B cell (primary cell): ENCODE measurements at places on chromosomes 4 and X. TPM values are rescaled to one million over a fixed set of nuclear protein-coding genes. Genes with fewer than 3 reads are reported as not detected.

GRCh38 chrX:38987198-38987651 is 186.0 kb downstream of the MID1IP1 start:
- no peaks in the 10 kb centered on the region for H3K4me1 ChIP-seq
- H3K27ac ChIP-seq = no peak overlapping the region
- H3K27me3 ChIP-seq = no peaks in the 10 kb centered on the region
- H3K36me3 ChIP-seq = no peaks in the 10 kb centered on the region
- H3K4me3 ChIP-seq = no peak overlapping the region
- no peak for DNase-seq

DNA sequence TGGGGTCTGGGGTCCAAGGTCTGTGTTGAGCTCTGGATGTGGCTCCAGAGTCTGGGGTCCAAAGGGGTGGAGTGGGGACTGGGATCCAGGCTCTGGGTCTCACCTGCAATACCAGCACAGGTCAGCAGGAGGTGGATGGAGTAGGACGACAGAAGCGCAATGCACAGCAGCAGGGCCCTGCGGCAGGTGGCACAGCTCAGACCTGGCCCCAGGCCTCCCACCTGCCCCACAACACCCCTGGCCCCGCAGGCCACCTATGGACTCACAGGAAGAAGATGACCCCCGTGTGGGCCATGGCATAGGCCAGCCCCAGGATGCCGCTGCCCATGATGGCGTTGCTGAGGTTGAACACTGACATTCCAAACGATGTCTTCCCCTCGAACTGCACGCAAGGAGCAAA is 3.4 kb downstream of the SLC38A5 start:
- no peak overlapping the region for H3K27ac ChIP-seq
- no peaks in the 10 kb centered on the region for H3K36me3 ChIP-seq
- no peak for DNase-seq
- no peak overlapping the region for H3K4me3 ChIP-seq
- peaks cover 11% of the 10 kb centered on the region for H3K4me1 ChIP-seq

DNA sequence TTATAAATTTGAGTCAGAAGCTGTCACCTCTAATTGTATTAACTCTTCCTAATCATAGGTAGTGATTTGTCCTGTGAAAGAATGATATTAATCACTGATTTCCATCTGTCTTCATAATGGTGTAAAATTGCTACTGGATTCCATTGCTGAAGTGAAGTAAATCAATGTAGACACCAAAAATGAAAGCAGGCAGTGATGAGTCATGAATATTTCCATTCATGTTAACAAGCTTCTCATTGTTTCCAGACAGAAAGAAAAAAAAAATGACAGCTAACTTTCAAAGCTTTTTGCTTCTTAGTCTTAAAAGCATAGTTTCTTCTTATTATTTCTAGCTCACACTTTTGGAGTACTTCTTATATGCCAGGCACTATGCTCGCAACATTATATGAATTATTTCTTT is 21.5 kb downstream of the FAM114A1 start:
- no peaks in the 10 kb centered on the region for H3K27me3 ChIP-seq
- no peaks in the 10 kb centered on the region for H3K4me1 ChIP-seq

- DNase-seq = peak; percentile 74
- peak overlapping the region; percentile 67 for H3K4me3 ChIP-seq
- peaks cover 76% of the 10 kb centered on the region for H3K4me1 ChIP-seq
- peak overlapping the region; percentile 83 for H3K27ac ChIP-seq
Observed at GRCh38 chr4:2798399-2799223, 5.7 kb downstream of the SH3BP2 start.

GRCh38 chrX:153477901-153478300 is 7.5 kb upstream of the HAUS7 start:
- H3K36me3 ChIP-seq = no peaks in the 10 kb centered on the region
- H3K4me3 ChIP-seq = no peak overlapping the region
- H3K27me3 ChIP-seq = no peaks in the 10 kb centered on the region

DNA sequence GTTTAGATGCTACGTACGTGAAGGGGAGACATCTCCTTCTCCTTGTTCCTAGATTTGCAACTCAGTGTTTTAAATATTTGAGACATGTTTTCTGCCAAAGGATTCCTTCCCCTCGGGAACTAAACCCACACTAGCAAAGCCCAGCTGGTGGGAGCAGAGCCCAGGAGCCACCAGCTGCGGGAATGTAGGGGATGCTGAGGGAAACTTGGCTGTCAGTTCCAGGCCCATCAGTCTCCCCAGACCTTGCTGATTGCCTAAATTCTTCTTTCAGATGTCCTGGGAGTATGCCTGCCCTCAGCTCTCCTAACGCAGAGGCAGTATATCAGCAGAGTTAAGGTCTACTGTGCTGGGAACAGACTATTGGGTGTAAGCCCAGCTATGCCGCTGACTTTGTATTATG is 630.0 kb upstream of the TENM3 start:
- no peak overlapping the region for H3K27ac ChIP-seq
- H3K4me3 ChIP-seq = no peak overlapping the region
- DNase-seq = no peak
- H3K27me3 ChIP-seq = no peaks in the 10 kb centered on the region
- no peaks in the 10 kb centered on the region for H3K36me3 ChIP-seq

DNA sequence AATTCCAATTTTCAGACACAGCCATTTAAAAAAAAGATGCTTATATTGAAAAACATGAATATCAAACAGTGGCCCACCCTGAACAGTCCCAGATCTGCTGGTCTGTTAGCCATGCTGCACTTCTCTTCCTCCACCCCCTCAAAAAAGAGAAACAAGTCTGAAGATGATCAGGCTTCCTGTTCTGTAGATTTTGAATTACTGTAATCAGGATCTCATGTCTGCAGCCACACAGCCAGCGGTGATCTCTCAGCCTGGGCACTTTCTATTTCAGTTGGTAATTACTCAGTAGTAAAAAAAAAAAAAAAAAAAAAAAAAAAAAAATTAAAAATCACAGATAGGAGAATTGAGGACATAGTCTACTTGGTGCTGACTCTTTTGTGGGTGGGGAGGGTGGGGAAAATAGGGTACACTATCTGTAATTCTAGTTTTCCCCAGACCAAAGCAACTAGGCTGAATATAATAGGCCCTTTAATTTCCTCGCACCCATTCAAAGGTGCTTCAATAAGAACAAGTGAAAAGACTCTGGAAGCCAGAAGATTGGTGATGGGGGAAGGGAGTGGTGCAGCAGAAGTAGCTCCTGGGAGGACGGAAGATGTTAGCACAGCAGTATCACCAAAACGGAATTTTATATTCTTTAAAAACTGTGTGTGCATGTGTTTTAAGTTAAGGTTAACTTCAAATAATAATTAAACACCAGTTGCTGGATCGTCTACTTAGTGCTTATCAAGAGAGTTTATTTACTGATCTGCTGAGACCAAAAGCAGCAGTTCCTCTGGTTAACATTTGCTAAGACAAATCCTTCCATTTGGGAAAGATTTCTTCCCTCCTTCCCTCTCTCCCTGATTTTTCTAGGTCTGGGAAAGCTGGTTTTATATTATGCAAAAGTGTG is 47.0 kb downstream of the SPRY1 start:
- no peaks in the 10 kb centered on the region for H3K36me3 ChIP-seq
- no peaks in the 10 kb centered on the region for H3K27me3 ChIP-seq
- DNase-seq = peak; percentile 74
- peak overlapping the region; percentile 96 for H3K27ac ChIP-seq

DNA sequence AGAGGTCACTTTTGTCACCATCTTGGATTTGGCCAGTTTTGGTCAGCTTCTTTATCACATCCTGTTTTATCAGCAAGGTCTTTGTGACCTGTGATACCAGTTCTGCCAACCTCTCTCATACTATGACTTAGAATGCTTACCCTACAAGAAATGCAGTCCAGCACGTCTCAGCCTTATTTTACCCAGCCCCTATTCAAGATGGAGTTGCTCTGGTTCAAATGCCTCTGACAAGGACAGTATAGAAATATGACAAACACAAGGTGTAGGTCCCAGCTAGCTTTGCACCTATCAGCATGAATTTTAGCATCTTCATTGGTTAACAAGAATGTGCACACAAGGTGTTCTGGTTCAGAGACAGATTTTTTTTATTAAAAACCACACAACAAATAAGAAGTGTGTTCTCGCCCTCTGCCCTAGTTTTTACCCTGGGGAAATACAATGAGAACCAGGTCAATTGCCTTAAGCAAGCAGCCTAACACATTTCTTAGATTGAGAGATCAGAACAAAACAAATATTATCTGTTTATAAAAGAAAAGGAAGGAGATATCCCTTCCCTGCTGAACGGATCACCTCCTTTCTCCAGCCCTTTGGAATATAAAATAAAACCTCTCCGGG is 962.3 kb upstream of the PRKX start:
- no peak overlapping the region for H3K4me3 ChIP-seq
- H3K36me3 ChIP-seq = no peaks in the 10 kb centered on the region
- no peak overlapping the region for H3K27ac ChIP-seq
- no peaks in the 10 kb centered on the region for H3K4me1 ChIP-seq
- DNase-seq = no peak

- DNase-seq = peak; percentile 13
- no peak overlapping the region for H3K27ac ChIP-seq
- H3K4me1 ChIP-seq = no peaks in the 10 kb centered on the region
- no peaks in the 10 kb centered on the region for H3K36me3 ChIP-seq
- no peak overlapping the region for H3K4me3 ChIP-seq
- peaks cover 6% of the 10 kb centered on the region for H3K27me3 ChIP-seq
Observed at GRCh38 chr4:122003335-122003734, 51.5 kb upstream of the TRPC3 start.

DNA sequence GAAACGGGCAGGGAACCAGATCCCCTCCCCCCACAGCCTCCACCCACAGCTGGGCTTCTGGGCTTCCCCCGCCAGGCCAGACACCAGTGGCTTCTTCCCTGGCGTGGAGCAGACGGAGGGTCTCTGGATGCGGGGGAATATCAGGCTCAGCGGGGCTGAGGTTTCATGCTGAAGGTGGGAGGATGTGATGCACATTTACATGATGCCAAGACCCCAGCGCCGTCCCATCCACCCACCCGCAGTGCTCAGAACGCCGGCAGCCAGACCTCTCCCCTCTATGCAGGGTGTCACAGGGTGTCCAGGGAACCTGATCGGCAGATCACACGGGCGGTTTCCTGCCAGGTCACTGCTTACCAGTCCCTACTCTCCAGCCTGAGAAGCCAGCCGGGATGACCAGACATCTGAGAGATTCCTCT is 12.8 kb upstream of the TNIP2 start:
- no peak overlapping the region for H3K27ac ChIP-seq
- no peak overlapping the region for H3K4me3 ChIP-seq
- H3K27me3 ChIP-seq = no peaks in the 10 kb centered on the region
- peaks cover 9% of the 10 kb centered on the region for H3K4me1 ChIP-seq

- H3K36me3 ChIP-seq = no peaks in the 10 kb centered on the region
- no peak overlapping the region for H3K27ac ChIP-seq
- DNase-seq = no peak
- H3K4me3 ChIP-seq = no peak overlapping the region
- H3K27me3 ChIP-seq = no peaks in the 10 kb centered on the region
- no peaks in the 10 kb centered on the region for H3K4me1 ChIP-seq
Observed at GRCh38 chr4:153825691-153826090, 36.8 kb upstream of the SFRP2 start.

DNA sequence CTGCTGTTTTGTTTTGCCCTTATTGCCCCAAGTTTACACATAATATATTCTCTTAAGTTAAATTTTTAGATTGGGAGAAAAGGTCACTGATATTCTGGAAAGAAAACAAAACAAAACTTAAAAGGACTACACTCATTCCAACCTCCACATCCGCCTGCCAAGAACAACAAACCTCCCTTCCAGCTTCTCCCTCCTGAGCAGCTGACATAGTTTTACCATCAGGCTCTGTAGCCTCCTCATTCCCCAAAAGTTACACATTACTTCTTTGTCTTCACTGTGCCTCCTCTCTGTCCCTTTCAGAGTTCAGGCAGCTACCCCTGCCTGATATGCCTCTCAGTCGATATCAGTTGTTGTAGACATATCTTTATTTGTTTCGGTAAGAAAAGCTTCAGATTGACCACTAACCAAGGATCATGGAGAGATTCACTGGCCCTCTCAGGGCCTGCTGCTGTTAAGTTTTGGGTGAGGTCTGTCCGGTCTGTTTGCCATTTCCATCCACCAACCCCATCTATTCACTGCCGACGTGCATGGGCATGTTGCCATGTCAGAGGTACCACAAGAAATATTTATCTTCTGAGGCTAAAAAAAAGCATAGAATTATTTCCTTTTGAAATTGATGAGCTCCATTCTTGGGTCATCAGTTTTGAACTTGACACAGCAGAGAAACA is 164.1 kb downstream of the GASK1B start:
- no peaks in the 10 kb centered on the region for H3K4me1 ChIP-seq
- no peak overlapping the region for H3K27ac ChIP-seq
- H3K27me3 ChIP-seq = no peaks in the 10 kb centered on the region
- H3K4me3 ChIP-seq = no peak overlapping the region
- no peak for DNase-seq
- H3K36me3 ChIP-seq = no peaks in the 10 kb centered on the region

- H3K27ac ChIP-seq = no peak overlapping the region
- H3K36me3 ChIP-seq = no peaks in the 10 kb centered on the region
- no peaks in the 10 kb centered on the region for H3K27me3 ChIP-seq
- H3K4me1 ChIP-seq = no peaks in the 10 kb centered on the region
- no peak for DNase-seq
Observed at GRCh38 chr4:69909195-69909594, 21.7 kb upstream of the CSN1S1 start.

- no peaks in the 10 kb centered on the region for H3K27me3 ChIP-seq
- no peaks in the 10 kb centered on the region for H3K36me3 ChIP-seq
- no peak overlapping the region for H3K4me3 ChIP-seq
Observed at GRCh38 chr4:24956091-24956490, 43.2 kb upstream of the CCDC149 start.

DNA sequence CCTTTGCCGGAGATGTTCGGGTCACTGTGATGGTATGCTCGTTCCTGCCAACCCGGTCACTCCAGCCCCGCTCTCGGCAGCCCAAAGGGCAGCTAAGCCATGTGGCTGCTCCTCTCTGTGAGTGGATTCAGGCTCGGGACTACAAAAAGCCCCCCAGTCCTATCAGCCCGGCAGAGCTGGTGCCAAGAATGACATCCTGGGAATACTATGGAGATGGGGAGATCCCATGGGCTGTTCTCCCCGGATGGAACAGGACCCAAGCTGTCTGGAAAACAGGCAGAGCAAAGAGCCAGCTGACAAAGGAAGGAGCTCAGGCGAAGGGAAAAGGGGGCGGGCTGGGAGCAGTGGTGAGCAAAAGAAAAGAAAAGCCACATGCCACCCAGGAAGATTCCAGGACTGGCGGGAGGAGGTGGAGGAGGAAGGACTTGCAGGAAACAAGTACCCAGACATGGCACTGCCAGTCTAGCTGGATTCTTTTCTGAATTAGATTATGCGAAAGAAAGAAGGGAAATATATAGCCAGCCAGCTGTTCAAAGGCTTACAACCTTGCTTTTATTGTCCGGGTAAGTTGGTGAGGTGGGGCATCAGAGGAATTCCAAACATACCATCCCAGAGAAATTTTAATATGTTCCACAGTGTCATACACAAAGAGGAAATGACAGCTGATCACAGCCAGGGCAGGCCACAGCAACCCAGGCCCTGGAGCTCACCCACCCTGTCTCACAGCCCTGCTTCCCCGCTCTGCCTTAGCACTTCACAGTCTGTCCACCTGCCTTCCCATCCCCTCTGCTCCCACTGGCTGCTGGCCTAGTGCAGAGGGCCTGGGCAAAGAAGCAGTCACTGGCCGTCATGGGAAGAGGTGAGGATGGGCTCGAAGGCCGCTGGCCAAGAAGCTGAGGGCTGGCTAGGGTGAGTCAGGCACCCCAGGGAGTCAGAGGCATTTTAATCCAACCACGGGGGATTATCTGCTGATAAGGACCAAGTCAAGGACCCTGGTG is 3.4 kb downstream of the NDP start:
- H3K4me3 ChIP-seq = no peak overlapping the region
- peaks cover 10% of the 10 kb centered on the region for H3K4me1 ChIP-seq
- no peak for DNase-seq
- H3K27ac ChIP-seq = no peak overlapping the region

The CCSER1 gene
- 10.7 and 13.7 TPM in 2 replicates for polyA plus RNA-seq

The MAGEB2 gene
- not detected in 2 replicates for polyA plus RNA-seq

The GAK gene
- polyA plus RNA-seq = 113 and 134 TPM in 2 replicates

The CDX4 gene
- not detected in 2 replicates for polyA plus RNA-seq
